ENCODE measurements at places on chromosomes 2 and 18.

GRCh38 chr2:201852462-201852861 lies 46.1 kb downstream of the CDK15 start:
- no peak for DNase-seq

GRCh38 chr2:139403948-139404347 lies 623.8 kb upstream of the NXPH2 start:
- DNase-seq, result no peak

DNA sequence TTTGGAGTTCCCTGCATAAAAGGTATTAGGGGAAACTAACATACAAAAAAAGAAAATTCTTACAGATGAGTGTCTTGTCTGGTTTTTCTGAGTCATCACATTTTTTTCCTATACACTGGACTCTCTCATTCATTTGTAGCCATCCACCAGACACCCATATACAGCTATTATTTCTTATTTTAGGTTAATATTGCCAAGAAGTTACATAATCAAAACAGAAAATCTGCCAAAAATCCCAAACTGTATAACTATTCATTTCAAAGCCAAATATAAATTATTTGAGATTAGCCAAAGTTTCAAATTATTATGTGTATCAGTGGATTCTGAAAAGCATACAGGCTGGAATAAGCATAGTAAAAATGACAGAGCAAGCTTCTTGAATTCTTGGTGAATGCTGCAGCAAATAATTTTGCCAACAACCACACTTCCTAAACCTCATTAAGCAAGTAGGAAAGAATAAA lies 191.2 kb downstream of the NCKAP5 start:
- DNase-seq, result no peak

- no peak for DNase-seq
These were observed 147.2 kb downstream of the DYSF start for GRCh38 chr2:71600555-71600954.

GRCh38 chr2:69345434-69345833 lies 41.6 kb downstream of the GFPT1 start:
- no peak for DNase-seq

DNA sequence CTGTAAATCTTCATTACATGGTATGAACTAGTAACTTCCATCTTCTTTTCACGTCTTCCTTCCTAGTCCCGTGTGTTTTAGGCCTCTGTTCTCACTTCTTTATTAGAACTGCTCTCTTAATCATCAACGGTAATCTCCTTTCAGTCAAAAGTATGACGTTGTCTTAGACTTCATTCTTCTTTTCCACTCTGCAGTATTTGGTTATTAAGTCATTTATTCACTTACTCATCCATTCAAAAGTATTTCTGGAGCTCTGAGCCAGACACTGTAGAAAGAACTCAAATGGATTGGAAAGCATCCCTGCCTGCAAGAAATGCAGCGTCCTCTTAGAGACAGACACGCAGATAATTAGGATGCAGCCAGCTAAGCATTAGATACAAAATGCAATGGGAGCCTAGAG lies 494.6 kb upstream of the NRP2 start:
- DNase-seq, result no peak

DNA sequence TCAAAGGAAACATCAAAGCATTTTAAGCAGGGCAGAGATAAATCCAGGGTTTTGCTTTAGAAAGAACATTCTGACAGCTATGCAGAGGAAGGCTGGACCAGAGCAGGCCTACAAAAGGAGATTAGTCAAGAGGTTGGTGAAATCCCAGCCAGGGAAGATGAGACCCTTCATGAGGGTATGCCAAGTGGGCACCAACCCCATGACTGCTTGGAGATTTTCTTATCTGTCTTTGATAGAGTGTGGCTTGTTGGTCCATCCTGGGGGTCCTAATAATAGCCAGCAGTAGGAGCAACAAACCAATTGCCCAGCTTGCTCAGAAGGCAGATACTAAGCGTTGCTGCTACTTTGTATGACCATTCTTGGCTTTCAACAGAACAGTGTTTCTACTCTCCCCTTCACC lies 895.4 kb downstream of the EPHA4 start:
- DNase-seq, result no peak

Data from T-helper 17 cell (primary cell).